ENCODE measurements at places on chromosomes 2 and 18. TPM values are rescaled to one million over a fixed set of nuclear protein-coding genes. Genes with fewer than 3 reads are reported as not detected.

Gene AQP12A
- total RNA-seq, result not detected

Gene CHAC2
- total RNA-seq, result 12.3 TPM

Gene TNS1
- total RNA-seq, result 11.0 TPM

Gene UBXN4
- total RNA-seq, result 116 TPM

- no peak for DNase-seq
Observed at GRCh38 chr18:2843146-2843545, 3.7 kb upstream of the EMILIN2 start.

GRCh38 chr18:38944446-38945024 is 1378.9 kb upstream of the CELF4 start:
- no peak for DNase-seq

DNA sequence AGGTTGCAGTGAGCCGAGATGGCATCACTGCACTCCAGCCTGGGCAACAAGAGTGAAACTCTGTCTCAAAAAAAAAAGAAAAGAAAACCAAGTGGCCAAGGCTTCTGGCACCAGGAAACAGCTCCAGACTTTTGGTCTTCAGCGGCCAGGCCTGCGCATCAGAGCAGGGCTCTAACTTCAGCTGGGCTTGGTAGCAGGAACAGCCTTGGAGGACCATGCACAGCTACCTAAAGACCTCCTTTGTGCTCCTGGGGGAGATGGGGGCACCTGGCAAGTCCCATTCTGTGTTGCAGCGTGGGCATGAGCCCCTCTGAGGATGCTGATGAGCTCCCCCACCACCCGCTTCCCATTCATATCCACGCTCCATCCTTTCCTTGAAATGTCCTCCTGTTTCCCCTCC is 56.4 kb upstream of the SEMA4C start:
- no peak for DNase-seq

DNA sequence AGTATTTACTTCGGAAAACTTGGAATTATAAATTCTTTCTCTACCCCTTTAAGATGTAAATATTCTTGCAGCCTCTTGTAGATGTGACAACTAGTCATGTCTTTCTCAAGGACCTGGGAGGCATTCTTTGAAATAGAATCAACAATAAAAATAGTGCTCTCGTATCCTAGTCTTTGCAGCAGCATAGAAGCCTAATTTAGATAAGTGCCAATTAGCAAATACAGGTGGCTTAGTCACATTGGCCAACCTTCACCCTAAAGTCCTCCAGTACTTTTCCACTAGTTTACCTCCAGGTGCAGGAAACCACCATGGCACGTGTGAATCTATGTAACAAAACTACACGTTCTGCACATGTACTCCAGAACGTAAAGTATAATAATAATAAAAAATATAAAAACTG is 3.5 kb upstream of the ZSWIM2 start:
- DNase-seq, result no peak

- DNase-seq, result no peak
Observed at GRCh38 chr18:44186001-44186400, 494.7 kb upstream of the SETBP1 start.

DNA sequence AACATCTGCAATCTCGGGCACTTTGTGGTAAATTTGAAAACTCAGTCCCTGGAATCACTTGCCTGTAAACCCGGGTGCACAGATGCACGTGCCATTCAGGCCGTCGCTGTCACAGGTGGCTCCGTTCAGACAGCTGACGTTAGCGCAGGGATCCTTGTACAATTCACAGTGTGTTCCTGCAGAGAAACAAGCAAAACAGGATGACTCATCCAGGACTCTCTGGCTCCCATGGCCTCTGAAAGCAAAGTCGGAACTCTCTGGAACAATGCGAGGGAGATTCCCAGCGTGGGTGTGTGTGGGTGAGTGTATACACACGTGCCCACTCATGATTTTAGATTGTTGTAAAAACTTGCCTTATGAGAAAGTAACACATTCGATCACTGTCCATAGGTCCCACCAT is 136.1 kb upstream of the PID1 start:
- no peak for DNase-seq

DNA sequence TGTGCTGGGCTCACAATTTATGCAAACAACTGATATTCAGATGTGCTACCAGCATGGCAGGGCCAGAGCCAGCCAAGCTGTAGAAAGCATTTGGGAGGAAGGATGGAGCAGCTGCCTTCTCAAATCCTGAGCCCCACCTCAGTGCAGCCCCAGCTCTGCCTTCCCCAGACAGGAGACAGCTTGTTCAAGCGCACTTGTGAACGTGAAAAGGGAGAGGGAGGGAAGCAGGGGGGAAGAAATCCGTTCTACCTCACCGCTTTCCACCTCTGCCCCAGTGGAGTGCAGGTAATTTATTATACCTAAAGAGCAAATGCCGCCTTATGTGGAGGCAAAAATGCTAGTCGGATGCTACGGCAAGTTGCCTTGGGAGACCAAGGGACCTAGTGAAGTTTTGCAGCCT is 66.0 kb upstream of the SLC14A2 start:
- no peak for DNase-seq

DNA sequence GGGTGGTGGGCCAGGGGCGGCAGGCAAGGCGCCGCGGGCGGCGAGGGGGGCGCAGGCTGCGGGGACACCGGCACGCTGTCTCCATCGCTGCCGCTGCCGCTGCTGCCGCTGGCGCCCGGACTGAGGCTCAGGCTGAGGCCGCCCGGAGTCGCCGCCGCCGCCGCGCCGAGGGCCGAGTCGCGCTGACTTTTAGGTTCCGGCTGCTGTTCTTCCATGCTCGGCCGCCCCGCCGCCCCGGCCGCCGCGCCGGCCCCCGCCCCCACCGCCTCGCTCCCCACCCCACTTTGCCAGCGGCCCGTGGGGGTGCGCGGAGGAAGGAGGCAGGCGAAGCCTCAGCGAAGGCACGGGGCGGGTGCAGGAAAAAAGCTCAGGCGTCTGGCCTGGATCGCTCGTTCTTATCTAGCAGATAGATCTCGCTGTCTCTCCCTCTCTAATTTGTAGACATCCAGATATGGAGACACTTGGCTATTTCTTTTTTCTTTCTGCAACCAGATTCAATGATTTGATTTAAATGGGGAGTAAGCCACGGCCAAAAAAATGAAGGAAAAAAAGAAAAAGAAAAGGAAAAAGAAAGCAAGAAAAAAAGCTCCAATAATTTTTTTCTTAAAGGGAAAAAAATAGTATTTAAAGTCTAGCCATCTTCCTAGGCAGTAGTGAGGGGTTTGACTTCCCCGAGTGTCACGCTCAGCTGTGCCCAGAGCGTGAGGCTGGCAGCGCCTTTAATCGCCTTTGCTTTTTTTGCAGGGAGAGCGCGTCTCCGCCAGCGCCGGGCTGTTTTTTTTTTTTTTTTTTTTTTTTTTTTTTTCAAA is at the start of gene EN1:
EN1 (minus strand) TSS at position 696 of the 809 bp plus-strand sequence; CDS start at position 215, 481 bp downstream.
- DNase-seq, result no peak

GRCh38 chr2:37656512-37657423 is 14.7 kb downstream of the CDC42EP3 start:
- DNase-seq, result no peak

- DNase-seq, result no peak
Observed at GRCh38 chr18:73245345-73245744, 377.6 kb upstream of the NETO1 start.

- DNase-seq, result no peak
Observed at GRCh38 chr2:237205043-237205541, 119.4 kb downstream of the COPS8 start.
